ENCODE measurements at places on chromosomes 12 and 14.

GRCh38 chr12:14893506-14894250 lies 8.0 kb upstream of the MGP start:
- no peak for DNase-seq

DNA sequence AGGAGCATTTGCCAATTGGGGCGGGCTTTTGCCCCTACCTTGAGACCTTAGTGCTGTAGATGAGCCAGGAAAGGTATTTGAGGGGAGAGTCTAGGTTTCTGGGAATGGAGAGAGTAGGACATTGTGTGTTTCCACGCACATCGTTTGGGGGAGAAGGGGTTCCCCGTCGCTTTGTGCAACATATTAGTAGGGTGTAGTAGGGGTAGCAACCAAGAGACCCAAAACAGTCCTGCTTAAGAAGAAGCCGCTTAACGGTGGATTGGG lies 694 bp upstream of the PTGES3 start:
- DNase-seq, result no peak

- no peak for DNase-seq
Measured at GRCh38 chr14:90034156-90034555, 27.6 kb upstream of the KCNK13 start.

GRCh38 chr12:110534811-110535210 lies 32.7 kb downstream of the RAD9B start:
- no peak for DNase-seq

DNA sequence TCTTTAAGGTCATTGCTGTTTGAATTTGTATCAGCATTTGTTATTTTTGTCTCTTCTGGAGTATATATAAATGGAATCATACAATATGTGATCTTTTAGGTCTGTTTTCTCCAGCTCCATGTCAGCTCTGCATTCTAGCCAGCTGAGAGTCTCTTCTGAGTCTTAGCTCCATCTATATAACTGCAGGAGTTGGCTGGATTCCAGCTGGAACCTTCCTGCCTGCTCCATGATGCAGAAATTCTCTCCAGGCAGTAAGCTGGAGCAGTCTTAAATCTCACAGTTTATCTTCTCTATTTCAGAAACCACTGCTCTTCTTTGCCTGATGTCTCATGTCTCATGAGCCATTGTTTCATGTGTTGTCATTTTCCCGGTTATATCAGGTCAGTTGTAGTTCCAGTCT lies 827.6 kb downstream of the NRXN3 start:
- DNase-seq, result no peak

DNA sequence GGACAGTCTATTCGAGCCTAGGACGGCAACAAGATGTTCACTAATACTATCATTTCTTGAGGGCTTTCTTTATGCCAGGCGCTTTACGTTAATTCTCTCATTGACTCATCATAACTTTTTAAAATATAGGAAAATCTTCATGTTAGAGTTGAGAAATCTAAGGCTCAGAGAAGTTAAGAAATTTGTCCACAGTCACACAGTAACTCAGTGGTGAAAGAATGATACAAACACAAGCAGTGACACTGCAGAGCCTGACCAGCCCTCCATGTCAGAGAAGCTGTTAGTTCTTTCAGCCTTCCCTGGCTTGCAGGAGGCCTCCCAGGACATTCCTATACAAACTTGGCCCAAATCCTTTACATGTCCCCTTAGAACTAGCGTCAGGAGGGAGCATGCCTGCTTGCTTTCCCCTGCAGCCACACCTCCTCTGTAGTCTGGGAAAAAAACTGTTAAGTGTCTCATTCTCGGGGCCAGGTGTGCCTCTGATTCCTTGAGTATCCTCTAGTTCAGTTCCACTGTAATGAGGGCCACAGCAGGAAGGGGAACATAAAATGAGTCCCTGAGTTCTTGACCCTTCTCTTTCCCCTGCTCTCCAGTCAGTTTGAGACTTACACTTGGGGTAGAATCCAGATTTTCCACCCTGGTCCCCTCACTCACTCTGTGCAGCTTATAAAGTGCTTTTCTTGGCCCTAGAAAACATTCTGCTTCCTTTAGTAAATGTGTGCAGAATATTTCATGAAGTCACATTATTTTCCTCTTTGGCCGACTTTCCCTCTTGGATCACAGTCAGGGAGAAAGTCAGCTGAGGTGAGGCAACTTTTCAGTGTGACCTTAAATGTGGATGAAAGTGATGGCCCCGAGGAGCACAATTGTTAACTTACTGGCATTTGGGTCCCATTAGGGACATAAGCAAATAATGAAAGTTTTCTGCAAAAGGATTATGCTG lies 152.2 kb upstream of the HIF1A start:
- DNase-seq, result no peak

GRCh38 chr12:93376436-93377251 lies 1.1 kb upstream of the NUDT4 start:
- DNase-seq, result no peak

- DNase-seq, result no peak
Measured at GRCh38 chr12:111976291-111976690, 36.7 kb downstream of the TMEM116 start.

GRCh38 chr12:93318720-93319522 lies 58.8 kb upstream of the NUDT4 start:
- no peak for DNase-seq

GRCh38 chr12:117026343-117026742 lies 72.9 kb downstream of the TESC start:
- DNase-seq, result no peak

- no peak for DNase-seq
Measured at GRCh38 chr12:59484575-59484974, 111.3 kb upstream of the SLC16A7 start.

DNA sequence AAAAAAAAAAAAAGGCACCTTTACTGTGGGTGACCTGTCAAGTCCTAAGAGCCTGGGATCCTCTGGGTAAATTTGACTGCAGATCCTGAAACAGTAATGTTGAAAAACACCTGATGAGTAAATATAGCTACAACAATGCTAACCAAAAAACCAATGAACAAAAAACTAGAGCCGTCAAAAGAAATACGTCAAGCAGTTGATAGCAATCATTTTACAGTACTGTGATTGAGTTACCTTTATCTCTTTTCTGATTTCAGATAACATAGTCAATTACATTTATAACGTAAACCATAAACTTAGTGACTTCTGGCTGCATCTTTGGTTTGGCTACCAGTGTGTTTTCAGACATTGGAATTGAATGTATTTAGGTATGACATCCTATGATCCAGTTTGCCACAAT lies 6.1 kb upstream of the TMED2 start:
- DNase-seq, result no peak

DNA sequence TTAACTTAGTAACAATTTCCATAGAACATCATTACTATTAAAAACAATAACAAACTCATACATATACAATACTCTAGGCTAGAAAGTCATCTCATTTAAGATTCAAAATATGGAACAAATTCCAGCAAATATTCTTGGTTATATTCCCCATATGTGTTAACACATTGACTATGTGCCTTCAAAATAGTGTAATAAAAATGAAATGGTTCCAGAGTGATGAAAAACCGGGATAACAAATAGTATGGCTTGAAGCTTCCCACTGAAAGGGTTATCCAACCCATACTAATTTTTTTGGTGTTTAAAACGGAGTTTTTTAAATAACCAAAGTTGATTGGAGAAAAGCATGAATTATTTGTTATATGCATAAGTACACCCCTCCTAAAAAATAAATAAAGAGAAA lies 5.3 kb downstream of the LRIG3 start:
- DNase-seq, result no peak

- DNase-seq, result no peak
Measured at GRCh38 chr12:92143686-92144630, 1.7 kb downstream of the BTG1 start.

GRCh38 chr12:49028666-49029275 lies 10.2 kb upstream of the PRKAG1 start:
- no peak for DNase-seq

- DNase-seq, result no peak
Measured at GRCh38 chr12:12180575-12180974, 86.3 kb downstream of the LRP6 start.

GRCh38 chr12:22543246-22544037 lies 900 bp downstream of the C2CD5 start:
- no peak for DNase-seq

DNA sequence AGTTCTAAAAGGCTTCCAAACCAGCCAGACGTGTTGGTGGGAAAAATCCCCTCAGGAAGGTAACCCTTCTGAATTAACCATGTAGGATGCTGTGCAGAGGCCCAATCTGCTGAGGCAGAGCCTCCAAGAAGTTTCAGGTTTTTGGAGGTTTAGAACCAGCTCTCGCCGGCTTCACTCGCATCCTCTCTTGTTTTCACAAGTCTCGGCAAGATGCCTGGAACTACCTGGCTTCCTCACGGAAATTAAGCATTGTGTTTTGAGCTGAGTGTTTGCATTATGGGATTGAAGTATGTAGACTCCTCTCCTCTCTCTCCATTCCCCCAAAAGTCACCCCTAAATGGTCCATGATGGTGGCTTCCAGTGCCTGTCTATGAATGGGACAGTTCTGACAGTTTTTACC lies 20.6 kb downstream of the LTBP2 start:
- no peak for DNase-seq

- no peak for DNase-seq
Measured at GRCh38 chr12:108299516-108299915, 39.6 kb downstream of the CMKLR1 start.

DNA sequence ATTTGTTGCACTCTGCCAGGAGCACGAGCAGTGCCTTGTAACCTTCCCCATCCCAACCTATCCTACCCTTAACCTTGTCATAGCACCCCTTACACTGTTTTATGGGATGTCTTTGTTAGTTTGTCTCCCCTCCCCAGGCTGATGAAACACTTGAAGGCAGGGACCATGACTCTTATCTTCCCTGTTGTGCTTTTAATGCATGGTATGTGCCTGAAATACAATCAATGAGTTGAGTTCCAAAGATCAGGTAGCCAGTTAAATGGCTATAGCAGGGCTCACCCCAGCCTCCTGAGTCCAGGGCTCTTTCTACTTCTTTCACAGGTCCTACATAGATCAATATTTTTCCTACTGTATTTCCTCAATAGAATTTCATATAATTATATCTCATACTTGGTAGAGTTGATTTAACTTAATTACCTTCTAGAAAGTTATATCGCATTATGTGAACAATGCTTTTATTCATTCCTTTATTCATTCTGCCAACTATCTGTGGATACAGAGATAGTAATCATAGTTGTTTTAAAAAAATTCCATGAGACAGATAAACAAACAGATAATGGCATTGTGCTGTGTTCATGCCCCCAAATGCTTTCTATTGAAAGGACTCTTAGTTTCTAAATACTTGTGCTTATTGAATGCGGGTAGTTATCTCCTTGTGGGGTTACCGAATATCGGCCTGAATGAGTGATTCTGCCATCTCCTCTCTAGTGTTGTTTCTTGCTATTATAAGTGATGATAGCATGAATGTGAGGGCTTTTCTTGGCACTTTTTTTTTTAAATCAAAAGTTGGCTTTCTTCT lies 347.4 kb downstream of the NPAS3 start:
- DNase-seq, result no peak

DNA sequence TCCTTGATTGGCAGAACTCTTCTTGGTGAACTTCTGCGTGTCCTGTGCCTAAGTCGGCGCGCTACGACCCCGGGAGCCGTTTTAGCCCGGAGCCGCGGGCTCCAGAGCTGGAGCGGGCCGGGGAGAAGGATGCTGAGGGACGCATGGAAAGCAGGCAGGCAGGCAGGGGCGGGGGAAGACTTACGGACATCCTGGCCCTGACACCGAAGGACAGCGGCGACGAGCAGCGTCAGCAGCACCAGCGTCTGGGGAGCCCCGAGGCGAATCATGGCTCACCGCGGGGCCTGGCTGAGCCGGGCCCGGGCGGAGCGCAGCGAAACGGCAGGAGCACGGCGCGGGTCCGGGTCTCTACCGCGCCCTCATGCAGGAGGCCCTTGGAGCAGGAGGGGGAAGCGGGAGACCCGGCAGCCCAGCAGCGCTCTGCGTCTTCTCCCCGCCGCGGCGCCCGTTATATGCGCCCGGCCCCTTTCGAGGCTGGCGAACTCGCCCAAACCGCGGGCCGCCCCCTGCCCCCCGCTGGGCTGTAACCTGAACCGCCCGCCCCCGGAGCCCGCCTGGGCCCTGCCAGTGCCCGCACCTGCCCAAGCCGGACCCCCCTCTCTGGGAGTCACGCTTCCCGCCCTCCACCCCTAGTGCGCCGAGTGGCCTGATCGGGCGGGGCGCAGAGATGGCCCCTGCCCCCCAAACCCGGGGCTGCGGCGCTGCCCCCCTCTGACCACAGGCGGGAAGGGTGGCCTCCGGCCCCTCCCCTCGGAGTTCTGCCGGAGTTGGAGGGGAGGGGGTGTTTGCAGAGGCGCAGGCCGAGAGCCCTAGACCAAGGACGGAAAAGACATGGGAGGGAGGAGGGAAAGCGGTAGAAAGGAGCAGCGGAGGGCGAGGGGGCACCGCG lies at the start of gene COL2A1:
Gene COL2A1 (minus strand): TSS at position 424 of the 889 bp plus-strand sequence. CDS start 155 bp downstream, at position 269.
- no peak for DNase-seq

DNA sequence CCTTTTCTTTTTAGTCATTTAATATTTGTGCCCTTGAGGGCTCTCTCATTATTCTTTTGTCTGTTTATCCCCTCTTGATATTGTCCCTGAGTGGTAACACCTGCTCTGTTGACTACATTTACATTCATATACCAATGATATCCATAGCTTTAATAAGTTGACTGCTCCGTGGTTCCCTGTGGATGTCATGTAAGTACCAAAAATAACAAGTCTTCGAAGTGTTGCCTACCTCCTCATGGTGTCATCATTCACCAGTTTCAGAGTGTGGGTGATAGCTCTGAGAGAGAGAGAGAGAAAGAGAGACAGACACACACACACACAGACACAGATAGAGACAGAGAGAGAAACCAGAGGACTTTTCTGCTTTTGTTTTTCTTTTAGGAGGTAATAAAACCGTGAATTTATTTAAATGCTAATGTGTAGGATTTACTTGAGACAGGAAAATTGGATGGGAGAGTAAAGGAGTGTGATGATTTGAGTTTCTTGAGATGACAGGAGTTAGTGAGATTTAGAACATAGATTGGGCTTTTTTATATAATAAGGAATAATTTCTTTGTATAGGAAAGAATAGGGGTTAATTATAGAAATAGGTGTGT lies 52.2 kb downstream of the PAPOLA start:
- no peak for DNase-seq

DNA sequence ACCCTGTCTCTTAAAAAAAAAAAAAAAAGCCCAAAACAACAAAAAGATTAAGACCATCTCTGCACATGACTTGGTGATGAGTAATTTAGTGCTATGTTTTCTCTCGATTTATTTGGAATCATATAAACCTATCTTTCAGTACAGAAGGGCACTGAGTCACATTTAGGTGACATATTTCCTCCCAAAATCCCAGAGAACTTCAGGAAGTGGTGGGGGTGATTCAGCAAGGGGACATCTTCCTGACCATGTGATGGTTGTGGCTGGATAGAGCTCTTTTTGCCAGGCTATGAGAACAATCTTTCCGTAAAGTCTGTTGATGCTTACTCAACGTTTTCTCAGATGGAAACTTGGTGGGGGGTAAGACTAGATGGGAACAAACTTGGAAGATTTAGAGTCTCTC lies 50.0 kb downstream of the PPFIBP1 start:
- DNase-seq, result no peak

DNA sequence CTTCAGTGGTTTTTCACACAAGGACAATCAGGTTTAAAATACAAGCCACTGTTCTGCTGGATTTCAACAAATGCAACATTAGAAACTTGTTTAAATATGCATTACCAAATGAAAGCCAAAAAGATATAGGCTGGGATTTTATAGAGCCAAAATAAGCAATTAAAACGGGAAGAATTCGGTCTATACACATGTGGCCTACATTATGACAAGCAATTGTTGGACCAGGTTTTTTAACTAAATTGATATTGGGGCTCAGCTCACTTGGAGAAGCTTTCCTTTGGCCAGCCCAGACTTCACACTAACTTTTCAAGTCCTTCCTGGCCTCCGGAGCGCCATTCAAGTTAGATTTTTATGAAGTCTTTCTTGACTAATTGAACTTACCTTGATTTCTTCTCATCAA lies 16.9 kb upstream of the PDE3A start:
- no peak for DNase-seq

Measured in stimulated activated CD4-positive, alpha-beta T cell treated with anti-CD3 and anti-CD28 coated beads, Interleukin-1b, Interleukin-23, amount 100 ng/mL, for 1 hour (primary cell).